ENCODE measurements at places on chromosomes 7 and 10.

GRCh38 chr10:30447125-30447799 is 13.3 kb downstream of the MAP3K8 start:
- no peak for DNase-seq

GRCh38 chr10:27457966-27458365 is 46.1 kb upstream of the RAB18 start:
- no peak for DNase-seq

- DNase-seq = no peak
Measured at GRCh38 chr7:101857358-101857811, 40.0 kb downstream of the CUX1 start.

DNA sequence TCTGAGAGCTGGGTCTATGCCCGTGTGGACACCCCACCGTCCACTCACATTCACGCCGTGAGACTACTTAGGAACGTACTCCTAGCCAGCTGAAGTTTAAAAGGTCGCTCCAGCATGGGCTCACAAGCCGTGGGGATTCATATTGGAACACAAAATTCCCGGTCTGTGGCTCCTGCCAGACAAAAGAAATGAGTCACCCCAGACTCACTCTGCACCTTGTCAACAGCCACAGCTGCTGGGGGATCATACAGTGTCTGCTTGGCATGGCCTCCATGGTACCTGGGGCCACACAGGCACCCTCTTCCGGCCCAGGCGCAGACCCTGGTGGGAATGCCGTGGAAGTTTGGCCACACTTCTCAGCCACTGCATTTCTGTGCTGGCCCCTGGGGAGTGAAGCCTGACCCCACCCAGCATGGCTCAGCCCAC is 228.4 kb downstream of the DNAJB6 start:
- DNase-seq = no peak

- peak; percentile 28 for DNase-seq
Measured at GRCh38 chr10:78321500-78321899, 287.8 kb downstream of the RPS24 start.

Data from right atrium auricular region (tissue), 2 donors.